ENCODE measurements at places on chromosomes 5 and 9.

- no peak for DNase-seq
Observed at GRCh38 chr5:140246378-140247122, 56.4 kb downstream of the PFDN1 start.

DNA sequence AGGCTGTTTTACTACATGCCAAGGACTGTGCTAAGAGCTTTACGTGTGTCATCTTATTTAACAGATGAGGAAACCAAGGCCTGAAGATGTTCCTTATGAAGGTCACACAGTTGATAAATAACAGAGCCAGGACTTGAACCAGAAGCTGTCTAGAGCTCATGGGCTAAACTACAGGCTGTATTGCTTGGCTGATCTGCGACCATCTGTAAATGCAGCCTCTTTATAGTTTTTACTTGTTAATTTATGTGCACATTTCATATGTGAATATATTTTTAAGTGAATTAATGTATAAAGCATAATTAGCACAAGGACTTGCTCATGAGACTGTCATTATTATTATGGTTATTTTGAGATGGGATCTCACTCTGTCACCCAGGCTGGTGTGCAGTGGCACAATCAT is 19.3 kb upstream of the GNPDA1 start:
- no peak for DNase-seq

DNA sequence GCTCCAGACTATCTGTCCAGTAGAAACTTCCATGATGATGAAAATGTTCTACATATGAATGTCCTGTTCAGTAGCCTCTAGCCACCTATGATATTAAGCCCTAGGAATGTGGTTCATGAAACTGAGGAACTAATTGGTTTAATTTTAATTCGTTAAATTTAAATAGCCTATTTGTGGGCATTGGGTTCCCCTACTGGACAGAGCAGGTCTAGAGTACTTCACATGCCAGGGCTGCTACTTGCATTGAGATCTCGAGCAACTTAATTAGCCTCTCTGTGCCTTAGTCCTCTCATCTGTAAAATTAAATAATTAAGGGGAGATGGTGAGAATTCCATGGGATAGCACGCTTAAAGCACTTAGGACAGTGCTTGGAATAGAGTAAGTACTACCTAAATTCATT is 160.0 kb downstream of the PAPPA start:
- no peak for DNase-seq

GRCh38 chr5:16759147-16759773 is 142.5 kb upstream of the RETREG1 start:
- DNase-seq: no peak

- no peak for DNase-seq
Observed at GRCh38 chr5:176676361-176676824, 29.1 kb downstream of the TSPAN17 start.

DNA sequence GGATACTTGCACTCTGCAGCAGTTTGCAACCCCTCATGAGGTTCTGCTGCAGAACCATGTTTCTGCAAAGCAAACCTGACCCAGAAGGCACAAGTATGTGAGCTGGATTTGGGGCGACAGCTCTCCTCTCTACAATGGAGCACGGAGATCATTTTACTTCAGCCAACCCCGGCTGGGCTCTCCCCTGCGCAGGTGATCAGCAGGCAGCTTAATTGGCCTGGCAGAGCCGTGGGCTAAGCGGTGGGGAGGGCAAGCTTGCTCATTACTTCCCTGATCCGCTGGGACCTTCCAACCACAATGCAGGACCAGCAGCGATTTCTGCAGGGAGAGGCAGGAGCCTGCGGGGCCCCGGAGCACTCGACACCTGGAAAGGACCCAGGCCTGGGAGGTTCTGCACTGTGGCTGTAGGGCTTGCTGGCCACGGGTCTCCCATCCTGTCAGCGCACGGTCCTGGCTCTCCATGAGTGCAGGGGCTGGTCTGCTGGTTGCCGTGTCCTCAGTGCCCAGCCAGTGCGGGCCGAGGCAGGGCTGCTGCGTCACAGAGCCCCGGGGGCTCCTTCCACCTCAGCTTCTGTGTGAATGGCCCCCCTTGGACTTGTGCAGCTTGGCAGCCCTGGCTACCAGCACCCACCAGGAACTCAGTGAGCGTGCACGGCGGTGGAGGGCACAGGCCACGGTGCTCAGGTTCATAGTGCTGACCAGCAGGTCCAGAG is 51.8 kb upstream of the RAPGEF1 start:
- no peak for DNase-seq

GRCh38 chr9:120372040-120372439 is 207.9 kb downstream of the CDK5RAP2 start:
- no peak for DNase-seq

DNA sequence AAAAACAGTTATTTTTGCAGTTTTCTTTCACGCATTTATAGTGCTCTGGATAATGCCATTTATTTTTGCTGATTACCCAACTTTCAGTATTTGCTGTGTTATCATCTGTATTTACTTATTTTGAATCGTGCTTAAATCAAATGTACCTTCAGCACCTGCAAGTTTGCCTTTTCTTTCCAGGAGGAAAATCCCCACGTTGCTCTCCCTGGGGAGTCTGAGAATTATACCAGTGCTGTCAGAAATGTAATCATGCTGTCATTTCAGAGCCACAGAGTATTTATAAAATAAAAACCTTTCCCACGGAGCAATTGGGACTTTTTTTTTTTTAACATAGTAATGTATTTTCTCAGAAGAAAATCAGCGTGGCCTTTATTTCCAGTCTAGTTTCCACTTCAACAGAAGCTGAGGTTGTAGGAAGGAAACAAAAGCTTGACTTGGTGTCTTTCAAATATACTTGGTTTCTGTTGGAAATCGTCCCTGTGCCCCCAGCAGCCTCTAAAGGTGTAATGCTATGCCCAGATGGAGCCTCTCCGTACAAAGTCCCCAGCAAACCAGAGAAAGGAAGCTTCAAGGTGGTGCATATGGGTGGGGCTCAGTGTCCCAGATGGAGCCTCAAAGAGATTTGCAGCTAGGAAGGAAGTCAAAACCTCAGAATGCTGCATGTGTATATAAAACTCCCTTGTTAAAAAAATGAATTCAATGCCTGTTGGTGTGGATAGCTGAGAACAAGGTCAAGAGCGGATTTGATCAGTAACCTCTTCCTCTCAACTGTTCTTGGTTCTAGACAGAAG is 2.1 kb downstream of the GPR150 start:
- DNase-seq: no peak

DNA sequence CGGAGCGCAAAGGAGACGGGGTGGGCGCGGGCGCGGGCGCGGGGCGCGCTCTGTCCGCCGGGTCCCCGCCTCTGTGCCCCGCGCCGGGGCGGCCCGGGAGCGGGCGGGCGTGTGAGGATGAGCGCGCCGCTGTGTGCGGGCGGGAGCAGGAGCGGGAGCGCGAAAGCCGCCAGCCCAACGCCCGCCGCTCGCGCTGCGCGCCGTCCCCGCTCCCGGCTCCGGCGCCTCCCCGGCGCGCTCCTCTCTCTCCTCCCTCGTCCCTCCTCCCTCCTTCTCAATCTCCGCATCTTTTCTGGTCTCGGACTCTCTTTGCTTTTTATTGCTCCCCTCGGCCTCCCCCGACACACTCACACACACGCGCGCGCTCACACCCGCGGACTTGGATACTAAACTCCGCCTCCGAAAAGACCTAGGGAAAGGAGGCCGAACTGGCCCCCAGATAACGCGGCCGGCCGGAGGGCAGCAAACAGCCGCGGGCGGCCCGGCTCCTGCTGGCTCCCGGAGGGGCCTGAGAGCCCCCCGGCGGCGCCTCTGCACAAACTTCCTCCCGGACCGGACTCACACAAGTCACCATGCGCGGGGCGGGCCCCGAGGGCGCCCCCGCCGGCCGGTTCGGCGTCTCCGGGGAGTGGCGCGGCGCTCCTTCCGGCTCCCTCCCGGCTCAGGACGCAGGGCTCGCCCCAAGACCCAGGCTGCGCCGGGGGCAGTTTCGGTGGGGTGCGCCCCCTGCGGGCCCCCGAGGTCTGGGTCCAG is at the start of gene FIBCD1:
Gene FIBCD1 (minus strand): TSS at position 596 of the 753 bp plus-strand sequence. CDS start 640 bp downstream, outside the sequence.
- no peak for DNase-seq

- DNase-seq: no peak
Observed at GRCh38 chr5:82956600-82956999, 120.6 kb downstream of the TMEM167A start.

DNA sequence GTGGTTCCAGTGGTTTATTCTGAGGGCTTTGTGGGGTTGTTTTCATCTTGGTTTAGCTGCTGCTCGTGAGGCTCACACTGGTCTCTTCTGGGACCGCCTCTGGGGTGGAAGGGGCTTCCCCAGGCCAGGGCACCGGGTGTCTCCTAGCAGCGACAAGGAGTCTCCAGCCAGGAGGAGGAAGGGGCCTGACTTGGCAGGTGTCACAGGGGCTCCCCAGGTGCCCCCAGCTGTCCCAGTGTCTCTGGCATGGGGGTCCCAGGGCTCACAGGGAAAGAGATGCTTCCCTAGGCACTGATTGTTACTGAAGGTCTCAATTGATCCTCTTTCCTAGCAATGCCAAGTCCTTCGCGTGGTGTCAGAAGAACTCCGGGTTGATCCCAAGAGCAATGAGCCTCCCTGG is 241.1 kb upstream of the IRX4 start:
- no peak for DNase-seq

GRCh38 chr9:107982001-107982400 is 492.4 kb upstream of the KLF4 start:
- no peak for DNase-seq

GRCh38 chr9:130732793-130733221 is 39.2 kb downstream of the EXOSC2 start:
- DNase-seq: peak; percentile 59

DNA sequence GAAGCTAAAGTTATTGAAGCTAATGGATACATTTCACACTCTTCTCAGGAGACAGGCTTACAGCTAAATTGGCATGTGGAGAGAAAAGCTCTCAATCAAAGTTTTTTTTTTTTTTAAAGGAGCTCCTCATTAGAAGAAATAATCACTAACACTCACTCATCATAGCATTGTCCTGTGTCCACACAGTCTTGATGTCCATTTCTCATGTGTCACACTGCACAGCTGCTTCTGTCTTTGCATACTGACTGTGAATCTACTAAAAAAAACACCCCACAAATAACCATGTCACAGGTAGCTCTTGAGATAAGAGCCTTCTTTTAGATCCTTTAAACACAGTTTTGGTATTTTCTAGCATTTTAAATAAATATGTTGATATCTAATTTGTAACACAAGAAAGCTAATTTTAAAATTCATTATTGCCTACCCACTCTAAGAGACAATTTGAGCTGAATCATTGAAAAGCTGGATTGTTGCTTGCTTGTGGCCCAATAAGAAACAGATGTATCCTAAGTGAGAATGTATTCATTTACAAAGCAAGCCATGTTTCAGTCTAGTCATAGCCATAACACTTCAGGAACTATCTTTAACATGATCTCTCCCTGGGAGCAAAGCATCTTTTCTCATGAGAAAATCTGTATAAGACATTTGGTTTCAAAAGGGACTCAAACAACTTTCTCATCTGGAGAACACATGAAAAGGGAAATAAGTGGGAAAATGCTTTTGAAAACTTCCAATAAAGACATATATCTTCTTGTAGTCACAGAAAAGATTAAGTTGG is 48.1 kb upstream of the PCSK1 start:
- DNase-seq: no peak
